Activated CD8-positive, alpha-beta T cell treated with anti-CD3 and anti-CD28 coated beads for 36 hours (primary cell): ENCODE measurements at places on chromosomes 3 and 15.
A peak's percentile ranks its signal among the peaks of the same experiment; 100 is the strongest.

- no peak for DNase-seq
These were observed 64.8 kb upstream of the ARL8B start for GRCh38 chr3:5057272-5057671.

DNA sequence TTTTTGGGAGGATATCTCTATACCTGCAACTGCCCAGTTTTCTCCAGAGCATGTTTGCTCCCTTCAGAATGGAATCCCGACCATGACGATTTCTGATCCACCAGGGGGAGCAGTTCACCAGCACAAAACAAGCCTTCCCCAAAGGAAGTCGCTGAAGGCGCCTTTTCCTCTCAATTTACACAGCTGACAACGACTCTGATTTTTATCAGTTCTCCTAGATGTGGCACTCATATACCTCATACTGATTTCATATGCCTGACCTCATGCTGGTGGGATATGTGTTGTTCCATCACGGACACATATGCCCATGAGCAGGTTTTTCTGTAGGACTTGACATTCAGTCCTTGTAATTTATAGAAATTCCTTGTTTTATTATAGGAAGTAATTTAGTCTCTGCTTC is 1028.2 kb downstream of the MCTP2 start:
- DNase-seq = peak; percentile 64

GRCh38 chr3:69020424-69020823 is 6.9 kb upstream of the EOGT start:
- no peak for DNase-seq

GRCh38 chr15:40843885-40844695 is at the start of gene SPINT1:
Gene SPINT1 (plus strand): TSS chr15:40844048. CDS start chr15:40844555, 507 bp downstream.
- peak; percentile 86 for DNase-seq

DNA sequence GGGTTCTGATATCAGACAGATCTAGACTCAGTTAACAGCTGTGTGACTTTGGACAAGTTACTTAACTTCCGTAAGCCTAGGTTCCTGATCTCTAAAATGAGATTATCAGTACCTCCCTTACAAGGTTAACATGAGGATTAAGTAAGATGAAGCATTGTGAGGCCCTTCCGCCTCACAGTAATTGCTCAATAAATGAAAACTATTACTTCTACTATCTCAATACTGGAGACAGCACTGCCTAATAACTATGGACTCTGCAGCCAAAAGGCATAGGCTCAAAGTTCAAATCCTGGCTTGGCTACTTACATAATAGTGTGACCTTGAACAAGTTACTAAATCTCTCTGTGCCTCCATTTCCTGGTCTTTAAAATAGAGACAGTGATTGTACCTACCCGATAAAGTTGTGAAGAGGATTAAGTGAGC is 82.0 kb upstream of the ATP11B start:
- no peak for DNase-seq

GRCh38 chr15:79065706-79066376 is 24.7 kb downstream of the RASGRF1 start:
- DNase-seq = no peak
